Stimulated activated CD8-positive, alpha-beta memory T cell treated with anti-CD3 and anti-CD28 coated beads, Interleukin-4, amount 100 ng/mL, for 1 hour (primary cell): ENCODE measurements at places on chromosomes 11 and 22.

- no peak for DNase-seq
Observed at GRCh38 chr11:57248780-57249383, 11.8 kb upstream of the APLNR start.

GRCh38 chr11:57515332-57516060, at the start of gene SLC43A1:
TSS of gene SLC43A1 (minus strand) at chr11:57515702. CDS start at chr11:57514111, 1,591 bp downstream.
- no peak for DNase-seq

GRCh38 chr11:118827118-118827517, 36.2 kb upstream of the DDX6 start:
- no peak for DNase-seq

GRCh38 chr11:58444300-58444699, 2.3 kb upstream of the OR5B12 start:
- no peak for DNase-seq

- DNase-seq, result no peak
Observed at GRCh38 chr22:37994049-37994448, 9.7 kb upstream of the SOX10 start.

DNA sequence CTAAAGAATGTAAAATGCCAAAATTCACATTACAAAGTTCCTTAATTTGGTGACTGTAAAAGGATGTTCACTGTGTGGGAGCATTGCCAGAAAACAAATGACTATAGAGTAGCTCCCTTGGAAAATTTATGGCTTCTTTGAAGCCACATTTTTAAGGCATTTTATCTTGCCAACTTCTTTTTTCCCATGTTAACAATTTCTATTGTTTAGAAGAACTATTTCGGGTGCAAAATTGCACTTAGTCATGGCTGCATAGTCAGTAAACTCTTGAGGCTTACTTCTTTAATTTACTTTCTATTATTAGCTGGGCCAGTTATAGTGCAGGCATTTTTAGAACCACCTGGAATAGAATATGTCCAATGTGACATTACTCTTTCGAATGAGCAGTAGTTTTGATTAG, 515.3 kb downstream of the JRKL start:
- DNase-seq, result no peak

DNA sequence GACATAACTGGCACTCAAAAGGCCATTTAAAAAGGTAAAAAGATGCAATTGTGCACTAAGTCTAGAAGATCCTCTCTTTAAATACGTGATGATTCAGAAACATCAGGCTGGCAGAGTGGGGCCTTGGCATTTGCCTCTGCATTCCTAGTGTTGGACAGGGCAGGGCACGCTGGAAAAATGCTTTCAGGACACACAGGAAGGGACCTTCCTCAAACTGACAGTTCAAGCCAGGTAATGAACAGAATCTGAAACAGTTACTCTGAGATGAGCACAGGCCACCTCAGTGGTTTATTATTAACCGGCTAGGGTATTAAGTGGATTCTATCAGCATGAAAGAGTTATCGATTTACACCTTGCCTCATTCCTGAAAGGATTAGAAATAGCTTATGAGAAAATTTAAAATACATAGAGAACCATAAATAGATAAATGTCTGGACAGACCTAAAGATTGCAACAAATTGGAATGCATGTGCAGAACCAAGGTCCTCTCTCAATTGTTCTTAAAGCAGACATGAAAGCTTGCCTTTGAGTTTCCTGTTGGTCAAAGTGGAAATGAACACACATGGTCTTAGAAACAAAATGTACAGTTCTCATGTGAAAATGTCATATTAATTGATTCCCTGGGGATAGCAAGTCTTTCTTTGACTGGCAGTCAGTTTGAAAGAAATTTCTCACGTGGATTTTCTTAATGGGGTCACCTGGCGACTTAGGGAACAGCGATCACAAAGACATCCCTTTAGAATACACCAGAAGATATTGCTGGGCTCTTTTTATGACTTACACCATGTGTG, 21.5 kb upstream of the CSNK2A3 start:
- DNase-seq, result no peak

- no peak for DNase-seq
Observed at GRCh38 chr22:34294986-34295385, 374.7 kb upstream of the LARGE1 start.

DNA sequence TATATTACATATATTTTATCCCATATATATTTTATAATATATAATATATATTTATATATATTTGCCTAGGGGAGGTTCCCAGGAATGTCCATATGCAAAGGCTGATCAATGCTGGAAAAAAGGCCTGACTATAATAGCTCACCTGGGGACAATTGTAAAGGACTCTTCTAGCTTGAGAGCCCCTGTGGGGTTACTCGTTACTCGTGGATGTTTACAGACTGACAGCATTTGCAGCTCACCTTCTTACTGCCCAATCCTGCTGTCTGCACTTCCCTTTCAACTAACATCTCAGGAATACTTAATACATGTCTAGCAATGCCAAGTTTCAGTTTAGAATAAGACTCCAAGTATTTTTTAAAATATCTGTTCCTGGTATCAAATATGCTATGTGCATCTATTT, 1365.4 kb upstream of the RAG2 start:
- DNase-seq, result no peak

DNA sequence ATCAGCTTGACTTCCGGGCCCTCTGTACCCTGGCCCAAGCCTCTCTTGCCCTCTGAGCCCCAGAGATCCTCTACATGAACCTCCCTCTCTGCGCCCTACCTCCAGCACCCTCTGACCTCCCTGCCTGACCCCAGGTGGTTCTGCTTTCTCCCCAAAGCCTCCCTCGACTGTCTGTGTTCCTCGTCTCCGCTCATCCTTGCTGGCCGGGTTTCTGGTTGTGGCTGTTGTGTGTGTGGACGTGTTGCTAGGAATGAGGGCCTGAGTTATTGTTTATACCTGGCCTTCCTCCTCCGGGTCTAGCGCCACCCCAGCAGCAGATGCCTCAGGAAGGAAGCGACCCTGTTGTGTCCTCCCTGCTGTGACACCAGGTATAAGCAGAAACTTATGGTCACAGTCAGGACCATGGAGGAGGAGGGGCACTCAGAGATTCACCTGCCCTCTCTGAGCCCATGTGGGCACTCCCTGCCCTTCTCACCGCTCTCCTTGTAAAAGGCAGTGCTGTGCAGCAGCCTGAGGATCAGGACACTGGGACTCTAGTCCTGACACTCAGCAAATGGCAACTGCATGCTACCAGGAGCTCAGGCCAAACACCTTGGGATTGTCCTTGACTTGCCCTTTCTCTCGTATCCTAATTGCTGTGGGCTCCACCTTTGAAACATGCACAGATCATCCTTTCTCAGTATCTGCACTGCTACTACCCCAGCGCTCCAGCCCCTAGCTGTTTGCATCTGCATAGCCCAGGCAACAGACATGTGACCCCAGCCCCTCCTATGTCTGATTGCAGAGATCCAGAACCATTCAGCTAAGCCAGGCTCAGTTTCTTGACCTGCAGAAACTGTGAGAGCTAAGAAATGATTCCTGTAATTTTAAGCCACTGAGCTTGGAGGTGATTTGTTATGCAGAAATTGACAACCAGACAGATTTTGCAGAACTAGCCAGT, 140.1 kb downstream of the ST3GAL4 start:
- DNase-seq, result no peak

- no peak for DNase-seq
Observed at GRCh38 chr11:131065435-131066413, 149.4 kb upstream of the SNX19 start.

- no peak for DNase-seq
Observed at GRCh38 chr11:80846442-80846841, 1405.6 kb upstream of the TENM4 start.
